ENCODE measurements at places on chromosomes 5 and 9.

DNA sequence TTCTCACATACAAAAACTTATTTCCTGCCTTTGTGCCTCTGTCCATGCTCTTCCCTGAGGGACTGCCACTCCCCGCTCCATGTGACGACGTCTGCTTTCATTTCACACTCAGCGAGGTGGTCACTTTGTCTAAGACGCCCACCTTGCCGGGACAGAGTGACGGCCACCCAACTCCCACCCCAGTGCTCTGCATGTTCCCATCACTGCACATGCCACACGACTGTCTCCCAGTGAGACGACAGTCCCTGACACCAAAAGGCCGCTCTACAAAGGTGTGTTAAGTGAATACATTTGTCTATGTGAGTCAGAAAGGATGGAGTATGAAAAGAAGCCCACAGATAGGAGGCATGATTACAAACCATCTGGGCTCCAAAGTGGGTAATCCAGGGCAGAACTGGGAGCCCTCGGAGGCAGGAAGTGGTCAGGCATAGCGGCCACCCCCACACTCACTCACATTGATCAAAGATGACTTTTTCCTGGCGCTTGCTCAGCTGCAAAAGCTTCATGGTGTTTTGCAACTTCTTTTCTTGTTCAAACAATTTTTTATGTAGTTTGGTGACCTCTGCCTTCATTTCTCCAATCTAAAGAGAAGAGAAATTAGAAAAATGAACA, 185.8 kb downstream of the CDK5RAP2 start:
- no peak for DNase-seq

DNA sequence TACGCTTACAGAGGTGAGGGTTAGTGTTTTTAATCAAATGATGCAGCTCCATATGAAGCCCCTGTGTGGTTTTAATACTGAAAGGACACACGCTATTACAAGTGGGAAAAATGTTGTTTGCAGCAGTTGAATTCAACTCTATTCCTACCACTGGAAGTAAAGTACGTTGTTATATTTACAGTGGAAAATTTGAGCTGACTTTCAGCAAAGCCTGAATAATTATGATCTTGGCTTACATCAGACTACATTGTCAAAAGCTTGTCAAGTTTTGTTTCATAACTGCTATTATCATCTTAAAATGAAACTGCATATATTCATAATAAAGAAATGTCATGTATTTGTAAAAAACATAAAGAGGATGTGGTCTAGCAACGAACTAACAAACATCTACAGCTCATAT, 818.5 kb downstream of the SEMA5A start:
- no peak for DNase-seq

GRCh38 chr9:95078511-95078910, 239.0 kb downstream of the FANCC start:
- DNase-seq: no peak

DNA sequence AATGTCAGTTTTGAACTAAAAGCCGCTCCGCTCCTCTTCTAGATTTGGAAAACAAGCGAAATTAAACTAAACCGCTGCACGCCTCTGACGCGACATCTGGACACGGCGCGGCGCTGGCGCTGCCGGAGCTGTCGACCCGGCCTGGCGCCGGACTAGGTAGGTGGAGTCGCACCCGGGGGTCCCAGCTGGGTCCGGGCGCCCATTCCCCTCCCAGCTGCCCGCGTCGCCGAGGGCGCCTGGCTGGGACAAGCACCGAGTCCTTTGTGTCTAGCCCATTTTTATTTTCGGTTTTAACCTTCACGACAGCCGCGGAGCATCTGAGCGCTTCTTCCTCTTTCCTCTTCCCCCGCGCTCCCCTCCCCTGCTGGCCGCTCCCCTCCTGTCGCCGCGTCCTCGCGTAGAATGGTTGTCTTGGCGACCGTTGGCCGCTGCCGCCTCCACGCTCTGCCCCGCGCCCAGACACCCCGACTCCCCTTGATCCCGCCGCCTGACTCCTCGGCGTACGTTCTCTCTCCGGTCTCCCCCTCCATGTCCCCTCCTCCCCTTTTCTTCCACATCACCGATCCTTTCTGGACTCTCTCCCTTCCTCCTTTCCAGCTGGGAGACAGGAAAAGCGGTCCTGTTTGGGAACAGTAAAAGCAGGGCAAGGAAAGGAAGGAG, 545 bp downstream of the CDKN2B-AS1 start:
- no peak for DNase-seq

GRCh38 chr9:101618698-101619097, 23.9 kb upstream of the PPP3R2 start:
- DNase-seq: no peak

- no peak for DNase-seq
These were observed 54.2 kb upstream of the EGFL7 start for GRCh38 chr9:136608348-136609159.

DNA sequence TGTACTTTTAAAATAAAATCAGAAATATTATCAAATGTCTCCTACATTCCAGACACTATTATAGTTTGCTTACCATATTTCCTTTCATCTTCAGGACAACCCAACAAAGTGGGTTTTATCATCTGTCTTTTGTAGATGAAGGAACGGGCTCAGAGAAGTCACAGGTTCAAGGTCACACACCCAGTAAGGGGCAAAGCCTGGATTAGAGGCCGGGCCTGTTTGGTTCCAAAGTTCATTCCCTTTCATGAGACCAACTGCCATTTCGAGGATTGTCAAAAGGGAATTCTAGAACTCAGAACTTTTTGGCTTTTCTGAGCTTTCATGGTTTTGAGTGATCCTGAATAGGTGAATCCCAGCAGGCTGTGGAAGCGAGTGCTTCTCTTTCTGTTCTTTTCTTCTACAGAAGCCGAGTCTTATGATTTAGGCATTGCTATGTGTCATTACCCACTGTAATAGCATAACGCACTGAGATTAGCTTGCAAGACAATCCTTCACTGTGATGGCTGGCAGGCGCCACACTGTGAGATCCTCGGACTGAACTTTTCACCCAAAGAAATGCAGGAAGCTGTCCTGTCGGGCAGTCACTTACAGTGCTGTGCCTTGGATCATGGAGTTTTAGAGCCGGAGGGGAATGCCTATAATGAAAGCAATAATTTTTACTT, 43.8 kb upstream of the ANKH start:
- no peak for DNase-seq

GRCh38 chr9:35042081-35042604, 30.3 kb downstream of the VCP start:
- DNase-seq: no peak

DNA sequence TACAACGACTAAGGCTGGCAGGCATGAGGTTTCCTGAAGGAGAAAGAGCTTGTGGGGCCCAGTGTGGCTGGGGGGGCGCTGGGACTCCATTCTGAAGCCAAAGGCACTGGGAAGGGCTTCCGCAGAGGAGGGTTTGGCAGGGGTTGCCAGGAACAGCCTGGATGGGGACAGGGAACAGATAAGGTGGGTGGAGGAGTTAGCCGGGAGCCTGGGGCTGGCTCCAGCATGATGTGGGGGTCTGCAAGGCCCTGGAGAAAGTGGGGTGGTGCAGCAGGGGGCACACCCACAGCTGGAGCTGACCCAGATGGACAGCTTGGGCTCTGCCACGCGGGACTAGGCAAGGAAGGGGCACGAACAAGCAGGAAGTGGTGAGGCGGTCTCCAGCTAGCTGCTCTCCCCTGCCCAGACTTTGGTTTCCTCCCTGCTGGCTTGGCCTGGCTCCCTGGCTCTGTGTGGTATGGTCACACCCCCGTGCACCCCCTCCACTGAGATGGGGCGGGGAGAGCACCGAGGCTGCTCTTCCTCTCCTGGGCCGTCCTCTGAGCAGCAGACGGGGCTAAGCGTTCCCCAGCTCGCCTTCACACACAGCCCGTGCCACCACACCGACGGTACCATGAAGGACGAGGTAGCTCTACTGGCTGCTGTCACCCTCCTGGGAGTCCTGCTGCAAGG, at the start of gene LTC4S:
LTC4S (plus strand) TSS at position 519 of the 672 bp plus-strand sequence; CDS start at position 614, 95 bp downstream.
- no peak for DNase-seq

- no peak for DNase-seq
These were observed 114.4 kb downstream of the UBAP2 start for GRCh38 chr9:33934188-33934878.

- no peak for DNase-seq
These were observed 63.3 kb downstream of the COL15A1 start for GRCh38 chr9:99006979-99007378.

DNA sequence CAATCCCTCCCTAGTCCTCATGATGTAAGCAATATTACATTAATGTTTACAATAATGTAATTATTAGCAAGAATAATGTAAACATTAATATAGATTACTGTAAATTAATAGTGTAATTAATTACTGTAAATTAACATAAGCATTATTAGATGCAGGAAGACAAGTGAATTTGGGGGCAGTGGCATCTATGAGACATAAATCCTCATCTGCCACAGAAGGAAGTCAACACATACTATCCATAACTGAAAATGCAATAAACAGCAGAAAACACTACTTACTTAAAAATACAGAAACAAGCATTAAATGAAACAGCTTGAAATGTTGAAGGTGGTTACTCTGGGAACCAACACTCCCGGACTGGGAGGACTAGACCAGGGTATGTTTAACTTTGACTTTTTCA, 685 bp upstream of the NIPSNAP3A start:
- no peak for DNase-seq

GRCh38 chr5:53422539-53422938, 57.9 kb upstream of the FST start:
- DNase-seq: no peak

DNA sequence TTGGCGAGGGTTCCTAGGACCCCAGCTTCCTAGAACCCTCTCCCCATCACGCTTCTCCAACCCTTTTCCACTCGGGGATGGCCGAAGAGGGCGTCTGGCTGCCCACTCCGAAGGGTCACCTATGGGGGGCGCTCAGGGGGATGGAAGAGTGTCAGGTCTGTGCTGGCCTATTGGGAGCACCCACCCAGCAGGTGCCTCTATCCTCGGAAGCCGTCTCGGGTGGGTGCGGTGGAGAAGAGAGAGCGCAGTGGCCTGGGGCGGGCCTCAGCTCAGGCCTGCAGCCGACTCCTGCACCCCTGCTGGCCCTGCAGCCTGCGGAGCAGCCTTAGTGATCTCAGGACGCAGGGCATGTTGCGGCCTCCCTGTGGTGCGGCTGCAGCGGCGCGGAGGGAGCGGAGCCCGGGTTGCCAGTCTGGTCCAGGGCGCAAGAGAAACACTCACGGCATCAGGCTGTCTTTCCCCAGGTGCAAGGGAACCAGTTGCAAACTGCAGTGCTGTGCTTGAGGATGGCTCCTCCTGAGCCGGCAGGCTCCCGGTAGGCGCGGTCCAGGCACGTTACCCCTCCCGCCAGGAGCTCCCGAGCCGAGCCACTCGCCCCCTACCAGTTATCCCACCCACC, 1.5 kb upstream of the IRX2 start:
- no peak for DNase-seq

GRCh38 chr5:178869577-178869976, 9.8 kb downstream of the ZNF354B start:
- no peak for DNase-seq

GRCh38 chr9:130303613-130304055, 38.1 kb downstream of the HMCN2 start:
- no peak for DNase-seq

- DNase-seq: no peak
These were observed 12.8 kb upstream of the GFRA3 start for GRCh38 chr5:138287246-138287645.

- no peak for DNase-seq
These were observed 1014.1 kb upstream of the NUDT12 start for GRCh38 chr5:104576677-104577076.

DNA sequence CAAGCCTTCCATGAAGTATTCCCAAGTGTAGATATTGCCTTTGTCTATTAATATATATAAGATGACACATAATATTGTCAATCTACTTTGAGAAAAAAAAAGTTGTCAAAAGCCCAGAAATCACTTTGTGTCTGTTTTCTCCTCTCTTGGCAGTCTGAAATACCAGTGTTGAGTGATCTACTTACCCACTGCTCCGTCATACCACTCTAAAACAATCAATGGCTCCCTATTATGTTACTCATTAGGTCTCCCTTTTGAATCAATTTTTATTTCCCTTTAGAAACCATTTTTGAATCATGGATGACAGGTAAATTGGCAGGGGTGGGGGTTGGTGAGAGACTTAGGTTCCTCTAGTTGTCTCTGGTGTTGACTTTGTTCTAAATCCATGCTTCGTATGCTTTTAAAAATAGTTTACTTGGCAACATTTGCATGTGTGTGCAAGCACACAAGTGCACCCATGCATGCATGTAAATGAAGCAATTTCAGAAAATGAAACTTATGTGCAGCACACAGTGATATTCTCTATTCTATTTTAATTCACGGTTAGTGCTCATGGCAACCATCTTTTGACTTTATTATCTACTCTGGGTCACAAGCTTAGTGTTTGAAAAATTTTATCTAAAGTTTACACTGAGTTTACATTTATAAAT, 378.9 kb downstream of the RAB3C start:
- no peak for DNase-seq

GRCh38 chr5:81761270-81761669, 10.4 kb upstream of the SSBP2 start:
- no peak for DNase-seq

GRCh38 chr5:112951124-112951702, 25.4 kb upstream of the DCP2 start:
- DNase-seq: no peak

DNA sequence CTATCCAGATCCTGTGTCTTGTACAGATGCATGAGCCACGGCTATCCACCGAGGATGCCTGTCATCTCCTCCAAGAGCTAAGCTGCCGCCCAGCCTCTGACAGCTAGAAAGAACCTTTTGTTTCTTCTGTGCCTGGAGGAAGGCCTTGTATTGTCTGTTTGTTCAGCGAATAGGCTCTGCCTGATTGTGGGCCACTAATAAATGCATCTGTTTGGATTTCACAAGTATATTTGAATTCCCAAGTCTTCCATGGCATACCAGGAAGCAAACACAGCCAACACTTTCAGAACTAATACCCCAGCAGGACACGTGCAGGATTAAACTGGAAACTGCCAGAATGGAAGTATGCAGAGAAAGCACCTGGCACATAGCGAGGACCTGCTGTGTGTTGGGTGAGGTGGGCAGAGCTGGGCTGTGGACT, 92.7 kb upstream of the NEURL1B start:
- no peak for DNase-seq

GRCh38 chr5:10303201-10303600, 4.5 kb downstream of the CMBL start:
- no peak for DNase-seq

GRCh38 chr9:73270967-73271721, 119.5 kb downstream of the ANXA1 start:
- no peak for DNase-seq

DNA sequence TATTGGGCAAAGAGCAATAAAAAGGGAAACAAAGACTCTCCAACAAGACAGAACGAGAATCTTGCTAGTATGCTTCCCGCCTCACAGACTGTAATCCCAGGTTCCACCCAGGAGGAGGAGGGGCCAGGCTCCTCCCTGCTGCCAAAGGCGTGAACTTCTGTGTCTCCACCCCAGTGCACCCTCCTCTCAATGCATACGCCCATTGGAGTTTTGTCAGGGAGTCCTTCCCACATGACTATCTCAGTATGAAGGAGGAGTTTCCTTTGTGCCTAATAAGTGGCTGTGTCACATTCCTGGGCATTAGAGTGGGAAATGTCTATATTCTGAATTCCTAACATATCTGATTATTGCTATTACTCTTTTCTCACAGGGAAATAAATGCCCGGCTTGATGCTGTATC, 106.4 kb upstream of the DHFR start:
- no peak for DNase-seq

Measured in cortex of kidney (tissue), 1 donor.